Right lobe of liver (tissue), 6 donors: ENCODE measurements at places on chromosomes 1 and 21. TPM values are rescaled to one million over a fixed set of nuclear protein-coding genes. Genes with fewer than 3 reads are reported as not detected.

DNA sequence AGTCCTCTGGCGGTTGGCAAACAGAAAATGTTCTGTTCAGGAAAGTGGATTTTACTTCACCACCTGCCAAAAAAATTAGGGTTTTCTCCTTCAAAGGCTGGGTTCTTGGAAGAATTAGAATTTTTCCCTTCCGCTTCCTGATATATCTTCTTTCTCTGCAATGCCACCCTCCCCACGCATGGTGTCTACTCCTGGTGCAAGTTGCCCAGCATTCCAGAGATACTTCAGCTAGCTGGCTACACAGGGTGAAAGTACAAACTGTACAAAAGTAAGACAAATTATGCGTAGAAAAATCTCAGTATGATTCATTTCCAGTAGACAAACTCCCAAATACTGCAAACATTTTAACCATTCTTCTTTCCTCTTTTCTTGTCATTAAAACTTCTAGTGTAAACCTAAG, 430.1 kb upstream of the ESRRG start:
- no peak for DNase-seq

DNA sequence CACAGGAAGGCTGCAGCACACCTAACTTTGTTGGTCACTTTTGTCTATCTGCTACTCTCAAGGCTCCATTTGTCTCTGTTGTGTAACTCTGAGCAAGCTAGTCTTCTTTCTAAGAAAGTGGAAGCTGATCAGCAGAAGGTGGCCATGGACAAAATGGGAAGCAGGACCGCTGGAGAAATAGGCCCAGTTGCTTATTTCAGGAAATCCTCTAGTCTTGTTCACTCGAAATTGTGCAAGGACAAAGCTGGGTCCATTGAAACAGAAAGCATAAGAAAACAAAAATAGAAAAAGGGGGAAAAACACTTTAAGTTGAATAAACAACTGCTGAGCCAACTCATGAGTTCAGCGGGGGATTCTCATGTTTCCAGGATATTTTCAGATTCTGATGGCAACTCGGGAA, 150.1 kb downstream of the PBX1 start:
- DNase-seq = no peak

DNA sequence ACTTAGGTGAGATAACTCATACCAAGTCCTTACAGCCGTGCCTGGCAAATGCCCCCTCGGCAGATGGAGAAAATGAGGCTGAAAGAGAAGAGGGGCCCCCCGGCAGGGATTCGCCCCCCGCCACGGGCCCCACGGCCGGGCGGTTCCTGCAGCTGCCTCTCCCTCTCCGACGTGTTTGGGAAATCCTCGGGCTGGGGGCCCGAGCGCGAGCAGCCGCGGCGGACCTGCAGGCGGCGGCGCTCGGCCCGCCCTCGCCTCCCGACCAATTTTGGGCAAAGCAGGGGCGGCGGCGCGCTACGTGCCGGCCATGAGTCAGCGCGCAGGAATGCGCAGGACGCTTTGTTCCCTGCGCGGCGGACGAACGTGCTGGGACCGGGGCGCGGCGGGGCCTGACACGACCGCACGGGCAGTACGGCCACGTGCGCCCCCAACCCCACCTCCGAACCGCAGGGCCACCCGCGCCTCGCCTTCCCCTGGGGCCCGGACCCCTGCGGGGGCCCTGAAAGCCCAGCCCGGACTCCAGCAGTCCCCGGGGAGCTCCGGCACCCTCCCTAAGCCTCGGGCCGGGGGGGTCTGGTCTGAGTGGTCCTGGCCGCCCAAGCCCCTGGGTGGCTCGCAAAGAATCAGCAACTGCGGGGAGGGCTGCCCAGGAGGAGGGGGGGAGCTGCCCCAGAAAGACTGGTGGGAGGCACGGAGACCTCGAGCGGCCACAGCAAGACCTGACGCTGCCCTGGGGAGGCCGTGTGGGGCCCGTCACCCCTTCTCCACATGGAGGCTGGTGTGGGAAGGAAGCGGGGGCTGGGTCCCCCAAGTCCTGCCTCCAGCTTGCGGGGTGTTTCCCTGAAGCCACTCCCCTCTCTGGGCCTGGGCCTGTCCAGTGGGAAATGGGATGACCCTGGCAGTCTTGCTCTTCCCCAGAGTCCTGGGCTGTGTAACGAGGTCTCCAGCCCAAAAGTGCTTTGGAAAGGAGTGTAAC, 11.9 kb upstream of the EDN2 start:
- DNase-seq = peak; percentile 70

DNA sequence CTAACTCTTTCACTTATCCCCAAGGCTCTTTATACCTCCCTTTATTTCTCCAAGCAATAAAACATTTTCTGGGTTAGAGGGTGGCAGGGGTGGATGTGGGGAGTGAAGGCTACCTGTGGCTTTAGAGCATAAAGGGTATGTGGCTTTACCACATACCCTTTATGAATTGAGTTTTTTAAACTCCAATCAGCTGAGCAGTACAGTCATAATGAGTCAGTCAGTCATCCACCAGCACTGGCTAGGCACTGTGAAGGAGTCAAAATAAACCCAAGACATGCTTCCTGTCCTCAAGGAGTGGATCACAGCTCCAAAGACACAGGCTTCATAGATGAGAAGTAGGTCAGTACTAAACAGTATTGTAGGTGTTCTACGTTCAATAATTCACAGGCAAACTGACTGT, 2.6 kb upstream of the TDRD10 start:
- DNase-seq = no peak

- no peak for DNase-seq
Observed at GRCh38 chr1:30871276-30871871, 37.2 kb downstream of the SDC3 start.

- DNase-seq = no peak
Observed at GRCh38 chr1:158203693-158204457, 23.2 kb downstream of the CD1D start.

DNA sequence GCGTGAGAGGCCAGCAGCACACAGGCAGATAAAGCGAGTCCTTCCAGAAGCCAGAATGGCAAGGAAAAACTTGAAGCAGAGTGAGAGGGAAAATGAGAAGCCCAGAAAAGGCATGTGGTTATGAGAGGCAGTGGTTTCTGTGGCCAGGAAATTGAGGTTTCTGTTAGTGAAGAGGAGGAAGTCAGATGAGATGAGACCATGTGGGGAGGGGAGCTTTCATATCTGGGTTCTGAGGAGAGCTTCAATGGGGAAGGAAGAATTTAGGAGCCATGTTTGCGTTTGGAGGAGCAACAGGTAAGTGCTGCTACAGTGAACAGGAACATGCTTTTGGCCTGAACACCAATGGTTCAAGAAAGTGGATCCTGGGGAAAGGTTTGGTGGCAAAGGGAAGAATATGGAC, 6.1 kb upstream of the CD1A start:
- DNase-seq = no peak

GRCh38 chr1:110880708-110881374, 7.9 kb downstream of the CD53 start:
- no peak for DNase-seq

DNA sequence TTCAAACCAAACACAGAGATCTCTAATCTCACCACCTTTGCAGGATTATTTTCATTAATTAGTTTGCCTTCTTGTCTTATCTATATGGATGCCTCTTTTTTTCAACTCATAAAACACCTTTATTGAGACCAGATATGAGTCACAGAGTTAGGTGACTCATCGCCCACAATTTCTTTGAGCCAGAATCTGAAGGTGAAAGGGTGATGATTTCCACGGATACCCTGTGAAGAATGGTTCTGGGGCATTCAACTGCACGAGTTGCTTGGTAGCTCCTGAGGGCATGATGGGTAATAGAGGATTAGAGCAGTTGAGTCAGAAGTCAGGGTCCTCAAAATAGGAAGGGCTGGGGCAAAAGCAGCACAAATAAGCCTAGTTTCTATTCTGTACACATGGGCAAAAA, 128.2 kb downstream of the TBX19 start:
- DNase-seq = no peak

DNA sequence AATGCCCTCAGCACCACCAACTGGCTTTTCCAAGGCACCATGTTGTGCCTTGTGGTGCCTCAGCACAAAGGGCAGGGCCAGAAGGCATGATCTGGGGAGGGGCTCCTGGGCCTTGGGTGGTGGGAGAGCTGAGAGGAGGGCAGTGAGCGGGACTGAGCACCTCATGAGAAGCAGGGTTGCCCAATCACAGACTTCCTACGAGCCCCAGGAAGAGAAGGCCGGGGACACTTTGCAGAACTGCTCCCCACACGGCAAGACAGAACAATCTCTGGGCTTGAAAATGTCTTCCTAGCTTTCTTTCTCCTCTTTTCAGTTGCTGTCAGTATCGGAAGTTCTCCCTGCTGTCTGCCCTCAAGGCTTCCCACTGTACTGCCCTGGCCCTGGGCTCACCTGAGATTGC, 6.8 kb downstream of the KCNJ10 start:
- no peak for DNase-seq

DNA sequence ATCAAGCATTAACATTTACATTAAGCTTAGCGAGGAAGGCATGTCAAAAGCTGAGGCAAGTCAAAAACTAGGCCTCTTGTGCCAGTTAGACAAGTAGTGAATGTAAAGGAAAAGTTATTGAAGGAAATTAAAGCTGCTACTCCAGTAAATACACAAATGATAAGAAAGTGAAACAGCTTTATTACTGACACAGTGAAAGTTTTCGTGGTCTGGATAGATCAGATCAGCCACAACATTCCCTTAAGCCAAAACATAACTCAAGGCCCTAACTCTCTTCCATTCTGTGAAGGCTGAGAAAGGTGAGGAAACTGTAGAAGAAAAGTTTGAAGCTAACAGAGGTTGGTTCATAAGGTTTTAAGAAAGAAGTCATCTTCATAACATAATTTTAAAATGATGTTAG, 131.9 kb downstream of the VAV3 start:
- no peak for DNase-seq

- DNase-seq = no peak
Observed at GRCh38 chr1:117886101-117886795, 43.2 kb downstream of the GDAP2 start.

DNA sequence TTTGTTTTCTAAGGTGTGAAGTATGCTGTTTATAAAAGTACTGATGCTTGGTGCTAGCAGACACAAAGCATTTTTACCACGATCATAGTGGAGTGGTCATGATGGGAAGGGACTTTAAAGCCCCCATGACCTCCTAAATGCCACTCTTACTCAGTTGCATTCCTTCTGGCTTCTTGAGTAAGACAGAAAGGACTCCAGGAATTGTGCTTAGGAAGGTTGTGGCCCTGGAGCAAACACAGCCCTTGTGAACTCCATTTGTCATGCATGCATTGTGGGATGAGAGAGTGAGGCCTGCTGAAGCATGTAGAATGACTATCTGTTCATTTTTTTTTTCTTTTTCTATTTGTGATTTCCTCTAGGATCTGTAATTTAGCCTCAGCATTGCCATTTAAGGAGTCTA, 34.2 kb downstream of the AK5 start:
- DNase-seq = no peak

GRCh38 chr1:28737307-28738132, 780 bp downstream of the YTHDF2 start:
- peak; percentile 60 for DNase-seq

- no peak for DNase-seq
Observed at GRCh38 chr1:68173936-68174737, 58.2 kb downstream of the WLS start.

DNA sequence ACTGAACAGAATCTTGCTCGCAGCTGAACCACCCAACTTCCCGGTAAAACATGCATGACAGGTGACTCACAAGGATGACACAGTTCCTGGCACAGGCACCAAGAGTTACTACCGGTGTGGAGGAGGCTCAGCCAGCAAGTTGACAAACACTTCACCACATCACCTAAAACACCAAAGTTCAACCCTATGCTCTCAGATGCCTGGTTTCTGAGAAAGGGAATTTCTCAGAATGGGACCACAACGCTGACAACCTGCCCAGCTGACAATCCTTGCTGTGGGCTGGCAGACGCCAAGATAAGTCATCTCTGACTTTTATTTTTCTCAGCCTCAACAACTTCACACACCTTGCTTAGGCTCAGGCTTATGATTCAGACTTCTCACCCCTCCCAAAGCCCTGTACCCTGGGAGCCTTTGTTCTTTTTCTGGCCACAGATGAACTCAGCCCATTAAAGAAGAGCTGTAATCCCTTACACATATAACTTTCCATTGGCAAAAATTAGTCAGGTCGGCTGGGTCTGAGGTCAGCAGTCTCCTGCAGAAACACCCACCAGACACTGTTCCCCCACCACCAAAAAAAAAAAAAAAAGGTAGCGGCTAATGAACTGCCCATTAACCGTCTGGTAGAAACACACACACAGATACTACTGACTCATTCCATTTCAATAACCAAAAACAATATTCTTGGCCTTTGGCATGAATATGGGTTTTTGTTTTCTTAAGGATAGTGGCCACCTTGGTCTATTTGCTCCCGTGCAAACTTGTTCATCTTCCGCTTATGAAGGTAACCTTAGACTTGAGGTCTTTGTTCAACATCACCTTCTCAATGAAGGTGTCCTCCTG, 10.8 kb upstream of the TIAM1 start:
- peak; percentile 35 for DNase-seq

The XCL1 gene
- 0.22 TPM for total RNA-seq

The GPR25 gene
- not detected for total RNA-seq

The IRF6 gene
- total RNA-seq = 24.9 TPM

The TFF1 gene
- not detected for total RNA-seq

The TMEM51 gene
- total RNA-seq = 2.4 TPM

The FALEC gene
- total RNA-seq = not detected

The FCMR gene
- 2.2 TPM for total RNA-seq

The CYP4Z1 gene
- 0.30 TPM for total RNA-seq
